Osteoblast (primary cell): ENCODE measurements at places on chromosomes 3 and 15.

GRCh38 chr3:78351334-78351733, 1311.4 kb downstream of the ROBO2 start:
- no peak for DNase-seq

- no peak for DNase-seq
Measured at GRCh38 chr3:65251375-65251774, 563.6 kb upstream of the ADAMTS9 start.

DNA sequence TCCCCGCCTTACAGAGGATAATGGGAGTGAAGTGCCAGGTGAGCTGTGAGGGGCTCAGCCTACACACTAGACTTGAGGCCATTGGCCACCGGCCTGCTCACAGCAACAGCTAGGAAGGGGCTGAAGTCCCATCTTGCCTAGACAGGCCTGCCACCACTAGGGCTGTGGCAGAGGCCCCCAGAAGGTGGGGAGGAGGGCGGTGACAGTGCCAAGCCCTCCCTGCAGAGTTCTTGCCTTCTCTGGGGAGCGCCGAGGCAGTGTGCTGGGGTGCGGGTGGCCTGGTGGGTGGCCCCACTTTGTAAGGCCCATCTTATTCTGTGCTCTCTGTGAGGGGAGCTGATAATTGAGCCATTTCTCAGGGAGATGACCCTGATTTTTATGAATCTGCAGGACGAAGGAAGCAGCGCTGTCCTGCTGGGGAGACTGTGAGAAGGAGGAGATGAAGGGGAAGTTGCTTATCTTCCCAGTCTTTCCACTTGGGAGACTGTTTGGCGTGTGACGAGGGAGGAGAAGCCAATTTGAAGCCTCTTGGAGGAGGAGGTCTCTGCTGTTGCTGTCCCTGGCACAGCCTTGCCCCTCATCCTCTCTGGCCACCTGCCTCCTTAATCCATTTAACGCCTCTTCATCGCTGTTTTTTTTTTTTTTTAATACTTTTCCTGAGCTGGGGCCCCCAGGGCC, 104.3 kb downstream of the LINGO1 start:
- DNase-seq: no peak

DNA sequence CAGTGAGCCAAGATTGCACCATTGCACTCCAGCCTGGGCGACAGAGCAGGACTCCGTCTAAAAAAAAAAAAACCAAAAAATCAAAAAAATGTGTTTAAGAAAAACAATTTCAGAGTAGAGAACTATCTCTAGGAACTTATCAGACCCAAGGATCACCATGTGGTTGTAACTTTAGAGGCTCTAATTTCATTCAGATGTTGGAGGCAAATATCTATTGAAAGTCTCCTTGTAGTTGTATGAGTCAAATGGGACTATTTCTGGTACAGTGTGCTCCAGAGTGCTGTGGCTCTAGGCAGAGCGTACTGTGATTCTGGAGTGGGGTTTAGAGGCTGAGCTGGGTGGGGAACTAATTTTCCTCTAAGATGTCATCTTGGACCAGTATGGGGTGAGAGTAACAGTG, 398.7 kb downstream of the SHQ1 start:
- DNase-seq: no peak
